Karpas-422 (cell line): ENCODE measurements at places on chromosomes 6 and 20.

- no peaks in the 10 kb centered on the region for H3K4me1 ChIP-seq
- no peaks in the 10 kb centered on the region for H3K27me3 ChIP-seq
Measured at GRCh38 chr6:121865811-121866210, 430.4 kb downstream of the GJA1 start.

- no peaks in the 10 kb centered on the region for H3K4me1 ChIP-seq
- no peak overlapping the region for H3K27ac ChIP-seq
- H3K4me3 ChIP-seq: no peak overlapping the region
- no peak for DNase-seq
- H3K27me3 ChIP-seq: no peaks in the 10 kb centered on the region
Measured at GRCh38 chr6:148538261-148539190, 195.9 kb downstream of the SASH1 start.

- H3K36me3 ChIP-seq: no peaks in the 10 kb centered on the region
- no peak for DNase-seq
- no peak overlapping the region for H3K27ac ChIP-seq
- no peak overlapping the region for H3K4me3 ChIP-seq
- H3K4me1 ChIP-seq: peaks cover 9% of the 10 kb centered on the region
- no peaks in the 10 kb centered on the region for H3K27me3 ChIP-seq
Measured at GRCh38 chr6:31485055-31485454, 12.9 kb upstream of the MICB start.

GRCh38 chr6:159739341-159739740, 12.0 kb downstream of the WTAP start:
- no peaks in the 10 kb centered on the region for H3K27me3 ChIP-seq
- peaks cover 25% of the 10 kb centered on the region for H3K4me1 ChIP-seq
- H3K4me3 ChIP-seq: no peak overlapping the region
- no peak for DNase-seq

- H3K4me1 ChIP-seq: peaks cover 15% of the 10 kb centered on the region
- no peak overlapping the region for H3K4me3 ChIP-seq
- H3K27me3 ChIP-seq: no peaks in the 10 kb centered on the region
- no peak overlapping the region for H3K27ac ChIP-seq
Measured at GRCh38 chr6:104795363-104795762, 64.4 kb downstream of the HACE1 start.

DNA sequence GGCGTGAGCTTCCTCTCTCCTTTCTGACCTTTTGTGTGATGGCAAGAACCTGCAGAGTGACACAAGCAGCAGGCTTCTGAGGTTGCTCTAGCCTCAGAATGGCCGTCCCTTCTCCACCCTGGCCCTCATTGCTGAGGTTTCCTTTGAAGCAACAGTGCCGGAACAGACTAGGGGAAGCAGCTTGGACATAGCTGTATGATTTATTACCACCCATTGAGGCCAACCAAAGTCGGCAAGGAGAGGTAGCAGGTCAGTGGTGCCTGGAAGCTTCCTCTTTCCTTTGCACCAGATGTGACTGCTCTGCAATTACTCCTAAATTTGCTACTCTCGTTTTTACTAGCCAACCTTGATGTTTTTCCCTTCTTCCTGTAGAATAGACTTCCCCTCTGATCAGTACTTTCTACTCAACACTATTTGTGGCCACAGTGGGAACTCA, 31.4 kb downstream of the PTPN1 start:
- peaks cover 19% of the 10 kb centered on the region for H3K4me1 ChIP-seq
- H3K27me3 ChIP-seq: no peaks in the 10 kb centered on the region
- DNase-seq: peak; percentile 49
- H3K4me3 ChIP-seq: no peak overlapping the region
- H3K36me3 ChIP-seq: no peaks in the 10 kb centered on the region

GRCh38 chr20:35206802-35207201, 19.7 kb upstream of the MMP24 start:
- H3K27me3 ChIP-seq: no peaks in the 10 kb centered on the region
- no peaks in the 10 kb centered on the region for H3K4me1 ChIP-seq
- no peak overlapping the region for H3K4me3 ChIP-seq
- no peak overlapping the region for H3K27ac ChIP-seq
- no peak for DNase-seq
- H3K36me3 ChIP-seq: no peaks in the 10 kb centered on the region

DNA sequence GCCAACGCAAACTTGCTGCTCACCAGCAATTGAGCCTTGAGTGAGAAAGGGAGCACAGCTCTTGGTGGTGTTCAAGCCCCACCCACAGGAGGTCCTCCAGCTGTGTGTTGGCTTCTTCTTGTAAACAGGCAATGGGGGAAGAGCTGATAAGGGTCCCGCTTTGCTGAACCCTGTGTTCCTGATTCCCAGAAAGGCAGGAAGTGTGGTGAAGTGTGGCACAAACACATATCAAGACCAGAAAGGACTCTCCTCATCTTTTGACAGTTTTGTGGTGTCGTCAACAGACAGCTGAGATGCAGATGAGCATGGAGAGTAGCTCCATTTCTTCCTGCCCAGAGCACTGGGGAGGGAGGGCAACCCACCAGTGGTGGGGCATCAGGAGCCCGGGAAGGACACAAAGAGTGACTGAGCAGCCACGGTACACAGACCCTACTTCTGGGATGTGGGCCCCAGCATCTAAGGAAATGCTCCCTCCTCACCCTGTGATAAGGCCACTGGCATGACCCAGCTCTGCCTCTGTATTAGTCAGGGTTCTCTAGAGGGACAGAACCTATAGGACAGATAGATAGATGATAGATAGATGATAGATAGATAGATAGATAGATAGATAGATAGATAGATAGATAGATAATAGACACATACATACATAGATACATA, 188.9 kb upstream of the TAB2 start:
- no peak overlapping the region for H3K4me3 ChIP-seq
- no peaks in the 10 kb centered on the region for H3K27me3 ChIP-seq
- no peak for DNase-seq
- no peak overlapping the region for H3K27ac ChIP-seq

DNA sequence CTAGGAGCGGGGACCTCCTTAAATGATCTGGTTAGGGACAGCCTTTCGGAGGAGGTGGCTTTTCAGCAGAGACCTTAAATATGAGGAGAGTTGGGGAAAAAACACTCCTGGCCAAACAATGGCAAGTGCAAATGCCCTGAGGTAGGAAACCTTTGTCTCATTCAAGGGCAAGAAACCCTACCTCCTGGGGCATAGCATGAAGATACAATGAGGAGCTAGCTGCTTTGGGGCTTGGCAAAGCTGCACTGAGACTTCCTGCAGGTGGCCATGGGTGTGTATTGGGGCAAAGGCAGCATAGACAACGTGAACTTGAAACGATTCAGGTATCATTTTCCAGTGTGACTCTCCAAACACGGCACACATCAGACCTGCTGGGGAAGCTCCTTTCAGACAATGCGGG, 30.7 kb downstream of the PMEPA1 start:
- DNase-seq: peak; percentile 60
- peak overlapping the region; percentile 97 for H3K27ac ChIP-seq
- H3K36me3 ChIP-seq: no peaks in the 10 kb centered on the region
- peaks cover 84% of the 10 kb centered on the region for H3K4me1 ChIP-seq
- no peaks in the 10 kb centered on the region for H3K27me3 ChIP-seq
- peak overlapping the region; percentile 46; the same call in 1 of the 2 replicates for H3K4me3 ChIP-seq

GRCh38 chr6:88477413-88477812, 311.3 kb upstream of the CNR1 start:
- DNase-seq: no peak
- H3K4me3 ChIP-seq: no peak overlapping the region
- no peak overlapping the region for H3K27ac ChIP-seq
- no peaks in the 10 kb centered on the region for H3K4me1 ChIP-seq

GRCh38 chr6:96725296-96725695, 112.0 kb downstream of the GPR63 start:
- no peaks in the 10 kb centered on the region for H3K27me3 ChIP-seq
- H3K4me3 ChIP-seq: no peak overlapping the region
- no peaks in the 10 kb centered on the region for H3K36me3 ChIP-seq
- DNase-seq: no peak

GRCh38 chr6:42454428-42454791, 2.7 kb upstream of the TRERF1 start:
- DNase-seq: no peak
- H3K36me3 ChIP-seq: peaks cover 5% of the 10 kb centered on the region; the same call in 1 of the 2 replicates
- H3K4me1 ChIP-seq: peaks cover 42% of the 10 kb centered on the region
- H3K27ac ChIP-seq: no peak overlapping the region
- no peaks in the 10 kb centered on the region for H3K27me3 ChIP-seq
- H3K4me3 ChIP-seq: no peak overlapping the region

DNA sequence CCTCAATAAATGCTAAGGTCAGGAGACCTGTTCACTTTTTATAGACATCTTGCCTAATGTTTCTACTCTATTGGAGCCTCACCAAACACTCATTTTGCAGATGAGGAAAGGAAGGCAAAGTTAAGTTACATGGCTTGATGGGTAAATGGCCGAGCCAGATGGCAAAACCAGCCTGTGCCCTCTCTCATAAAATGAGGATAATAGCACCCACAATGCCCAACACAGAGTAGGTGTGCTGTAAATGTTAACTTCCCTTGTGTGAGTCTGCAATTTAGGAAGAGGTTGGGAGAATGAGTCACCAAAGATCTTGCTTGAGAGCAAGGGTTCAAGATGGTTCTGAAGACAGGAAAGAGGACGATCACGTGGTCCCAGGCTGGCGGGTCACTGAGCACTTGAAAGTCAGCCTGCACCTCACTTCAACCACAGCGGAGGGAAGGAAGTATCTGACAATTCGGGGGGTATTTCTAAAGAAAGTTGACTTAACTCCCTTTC, 3.3 kb downstream of the KCNK5 start:
- no peak overlapping the region for H3K27ac ChIP-seq
- no peak overlapping the region for H3K4me3 ChIP-seq
- no peaks in the 10 kb centered on the region for H3K36me3 ChIP-seq
- no peak for DNase-seq
- H3K27me3 ChIP-seq: no peaks in the 10 kb centered on the region

GRCh38 chr6:68572525-68572924, 62.6 kb upstream of the ADGRB3 start:
- peaks cover 6% of the 10 kb centered on the region for H3K4me1 ChIP-seq
- H3K27me3 ChIP-seq: no peaks in the 10 kb centered on the region
- H3K36me3 ChIP-seq: no peaks in the 10 kb centered on the region
- DNase-seq: peak; percentile 89

- H3K4me1 ChIP-seq: no peaks in the 10 kb centered on the region
- H3K4me3 ChIP-seq: no peak within 1 kb of the TSS
- no peaks in the 10 kb centered on the region for H3K27me3 ChIP-seq
- H3K36me3 ChIP-seq: no peaks in the 10 kb centered on the region
- H3K27ac ChIP-seq: no peak within 1 kb of the TSS
Measured at GRCh38 chr6:165308926-165309731, at the start of gene C6orf118. C6orf118 (minus strand) TSS chr6:165309605; CDS start chr6:165309586, 19 bp downstream.

DNA sequence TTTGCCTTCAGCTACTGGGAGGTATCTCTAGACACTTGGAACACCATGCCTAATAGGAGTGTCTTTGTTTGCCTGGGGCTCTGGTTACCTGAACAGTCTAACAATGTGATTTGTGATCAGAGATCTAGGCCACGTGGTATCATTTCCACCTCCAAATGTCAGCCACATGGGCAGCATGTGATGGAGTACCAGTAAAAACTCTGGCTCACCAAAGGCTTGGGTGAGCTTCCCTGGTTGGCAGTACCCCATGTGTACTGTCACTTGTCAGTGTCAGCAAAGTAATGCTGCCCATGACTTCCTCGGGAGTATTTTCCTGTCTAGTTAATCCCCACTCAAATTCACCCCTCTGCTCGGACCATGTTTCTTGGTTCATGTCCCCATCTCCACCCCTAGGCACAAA, 195.2 kb upstream of the LRFN2 start:
- DNase-seq: no peak
- H3K27me3 ChIP-seq: no peaks in the 10 kb centered on the region
- no peaks in the 10 kb centered on the region for H3K36me3 ChIP-seq

DNA sequence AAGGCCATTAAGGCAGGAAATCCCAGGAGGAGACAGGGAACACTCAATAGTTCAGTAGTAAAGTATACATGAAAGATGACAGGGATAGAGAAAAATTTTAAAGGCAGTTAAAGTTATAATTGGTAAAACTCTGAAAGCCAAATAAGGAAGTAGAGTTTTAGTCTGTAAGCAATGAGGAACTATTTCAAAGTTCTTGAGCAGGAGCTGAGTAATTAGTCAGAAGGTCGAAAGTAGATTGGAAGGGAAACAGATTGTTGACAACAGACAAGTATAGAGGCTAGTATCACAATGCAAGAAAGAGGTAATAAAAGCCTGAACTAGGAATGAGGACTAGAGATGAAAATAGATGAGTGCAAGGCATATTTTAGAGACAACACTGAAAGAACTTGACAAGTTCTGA, 150.3 kb downstream of the CDK19 start:
- H3K27ac ChIP-seq: no peak overlapping the region
- no peak overlapping the region for H3K4me3 ChIP-seq
- no peaks in the 10 kb centered on the region for H3K27me3 ChIP-seq
- DNase-seq: no peak
- H3K36me3 ChIP-seq: no peaks in the 10 kb centered on the region
